ENCODE measurements at places on chromosomes 7 and 10.

- DNase-seq = no peak
Observed at GRCh38 chr7:130134106-130134636, 63.8 kb downstream of the KLHDC10 start.

DNA sequence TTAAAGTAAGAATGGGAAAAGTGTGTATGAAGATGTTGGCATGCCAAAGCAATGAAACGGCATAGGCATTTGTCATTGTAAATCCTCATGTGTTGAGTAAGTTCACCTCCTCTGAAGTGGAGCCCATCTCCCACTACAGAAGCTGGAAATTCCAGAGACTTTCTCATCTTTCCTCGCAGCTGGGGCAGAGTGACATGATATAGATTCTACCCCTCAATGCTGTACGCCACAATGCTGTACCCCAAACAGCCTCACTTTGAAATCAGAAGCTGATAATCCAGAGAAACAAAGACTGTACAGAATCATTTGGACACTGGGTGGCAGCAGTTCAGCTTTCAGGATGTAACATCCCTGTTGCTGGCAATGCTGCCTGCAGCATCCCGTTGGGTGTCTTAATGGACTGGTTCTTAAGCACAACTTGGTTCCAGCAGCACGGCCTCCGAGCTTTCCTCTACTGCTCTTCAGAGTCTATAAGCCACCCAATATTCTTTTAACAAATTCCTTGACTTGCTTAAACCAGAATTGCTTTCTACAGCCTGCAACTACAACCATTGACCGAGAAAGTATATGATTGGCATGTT lies 18.8 kb downstream of the ZC3HAV1L start:
- peak; percentile 74 for DNase-seq

- no peak for DNase-seq
Observed at GRCh38 chr10:131821378-131822012, 79.3 kb upstream of the PPP2R2D start.

DNA sequence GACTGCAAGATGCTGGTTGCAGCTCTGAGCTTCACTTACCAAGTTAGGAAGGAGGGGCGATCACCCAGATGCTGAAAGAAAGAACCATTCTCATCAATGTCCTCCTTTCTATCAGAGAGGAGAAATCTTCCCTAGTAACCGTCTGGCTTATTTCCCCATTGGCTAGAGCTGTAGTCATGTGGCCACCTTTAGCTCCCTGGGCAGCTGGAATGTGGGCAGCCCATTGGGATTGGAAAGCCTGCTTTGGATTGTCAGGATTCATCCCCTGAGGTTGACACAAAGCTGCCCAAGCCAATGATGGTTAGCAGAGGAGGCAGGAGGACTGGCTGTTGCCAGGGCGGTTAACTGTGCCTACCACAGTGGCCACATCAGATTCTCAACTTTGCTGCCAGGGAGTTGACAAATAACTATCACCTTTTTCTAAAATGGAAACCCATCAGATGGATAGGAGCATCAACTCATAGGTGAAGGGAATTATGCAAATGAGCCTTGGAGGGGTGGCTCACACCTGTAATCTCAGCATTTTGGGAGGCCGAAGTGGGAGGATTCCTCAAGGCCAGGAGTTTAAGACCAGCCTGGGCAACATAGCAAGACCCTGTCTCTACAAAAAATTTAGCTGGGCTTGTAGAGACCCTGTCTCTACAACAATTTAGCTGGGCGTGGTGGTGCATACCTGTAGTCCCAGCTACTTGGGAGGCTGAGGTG lies 206.4 kb upstream of the GALNT17 start:
- no peak for DNase-seq

GRCh38 chr7:28725045-28725642 lies 233.0 kb downstream of the TRIL start:
- no peak for DNase-seq

- DNase-seq = no peak
Observed at GRCh38 chr10:54962134-54962900, 161.3 kb upstream of the PCDH15 start.

All from epithelial cell of esophagus (primary cell).